DMS79 treated with DMSO at 0.1 percent for 48 hours (cell line): ENCODE measurements at places on chromosomes 3 and 15.
A peak's percentile ranks its signal among the peaks of the same experiment; 100 is the strongest.

GRCh38 chr15:77557144-77557543 is 75.6 kb downstream of the LINGO1 start:
- no peak for DNase-seq

GRCh38 chr3:136042608-136043221 is 77.2 kb downstream of the PPP2R3A start:
- DNase-seq: peak; percentile 44

GRCh38 chr3:77329116-77329515 is 289.2 kb downstream of the ROBO2 start:
- DNase-seq: no peak

GRCh38 chr3:81199587-81199986 is 561.9 kb downstream of the GBE1 start:
- DNase-seq: no peak

DNA sequence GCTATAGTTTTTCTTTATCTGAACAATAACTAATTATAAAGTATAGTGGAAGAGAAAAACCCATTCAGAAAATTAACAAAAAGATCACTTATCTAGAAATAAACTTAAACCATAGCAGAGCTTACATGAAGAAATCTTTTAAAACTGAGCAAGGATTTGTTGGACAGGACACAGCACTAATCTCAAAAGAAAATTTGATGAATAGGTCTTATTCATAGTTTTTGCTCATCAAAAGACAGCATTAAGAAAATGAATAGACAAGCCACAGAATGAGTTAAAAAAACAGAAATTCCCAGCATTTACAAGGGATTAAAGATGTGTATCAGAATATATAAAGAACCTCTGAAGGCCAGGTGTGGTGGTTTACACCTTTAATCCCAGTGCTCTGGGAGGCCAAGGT is 29.5 kb downstream of the PIK3CA start:
- no peak for DNase-seq

DNA sequence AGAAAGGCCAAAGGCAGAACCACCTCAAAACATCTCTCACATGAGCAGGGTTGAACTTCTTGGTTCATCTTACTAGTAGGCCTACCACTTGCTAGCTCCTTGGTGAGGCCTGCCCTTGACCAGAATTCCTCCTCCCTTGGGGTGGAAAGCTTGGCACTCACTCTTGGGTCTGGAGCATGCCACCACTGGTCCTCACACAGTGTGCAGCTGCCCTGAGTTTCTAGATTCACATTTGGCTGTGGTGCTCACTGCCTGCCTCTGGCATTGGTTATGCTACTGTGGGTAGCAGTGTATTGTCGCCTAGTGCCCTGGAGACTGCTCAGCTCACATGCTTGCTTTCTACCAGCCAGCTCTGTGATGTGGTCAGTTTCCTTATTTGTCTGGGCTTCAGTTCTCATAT is 23.7 kb downstream of the OXNAD1 start:
- DNase-seq: no peak
